ENCODE measurements at places on chromosomes 1 and 21. TPM values are rescaled to one million over a fixed set of nuclear protein-coding genes. Genes with fewer than 3 reads are reported as not detected.

GRCh38 chr1:234656070-234656895 is 46.3 kb upstream of the IRF2BP2 start:
- no peak for ATAC-seq

The CNR2 gene
- 0.12 TPM for total RNA-seq

The TCHHL1 gene
- not detected for total RNA-seq

The CFHR1 gene
- total RNA-seq, result 0.60 TPM

DNA sequence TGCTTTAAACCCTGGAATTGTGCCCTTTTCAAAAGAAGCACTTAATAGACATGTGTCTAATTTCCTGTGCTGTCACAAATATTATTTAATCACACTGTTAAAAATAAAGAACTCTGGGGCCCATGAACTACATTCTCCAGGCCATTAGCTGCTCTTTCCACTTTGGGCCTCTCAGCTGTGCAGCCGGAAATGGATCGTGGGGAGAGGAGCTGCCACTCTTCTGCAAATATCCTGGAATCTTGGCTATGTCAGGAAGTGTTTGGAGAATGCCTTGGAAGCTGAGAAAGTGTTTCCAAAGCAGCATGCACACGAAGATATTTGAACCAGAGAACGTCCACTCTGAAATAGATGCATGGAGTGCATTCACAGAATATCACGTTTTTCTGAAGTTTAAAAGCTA is 27.5 kb upstream of the VPS26C start:
- ATAC-seq, result no peak

DNA sequence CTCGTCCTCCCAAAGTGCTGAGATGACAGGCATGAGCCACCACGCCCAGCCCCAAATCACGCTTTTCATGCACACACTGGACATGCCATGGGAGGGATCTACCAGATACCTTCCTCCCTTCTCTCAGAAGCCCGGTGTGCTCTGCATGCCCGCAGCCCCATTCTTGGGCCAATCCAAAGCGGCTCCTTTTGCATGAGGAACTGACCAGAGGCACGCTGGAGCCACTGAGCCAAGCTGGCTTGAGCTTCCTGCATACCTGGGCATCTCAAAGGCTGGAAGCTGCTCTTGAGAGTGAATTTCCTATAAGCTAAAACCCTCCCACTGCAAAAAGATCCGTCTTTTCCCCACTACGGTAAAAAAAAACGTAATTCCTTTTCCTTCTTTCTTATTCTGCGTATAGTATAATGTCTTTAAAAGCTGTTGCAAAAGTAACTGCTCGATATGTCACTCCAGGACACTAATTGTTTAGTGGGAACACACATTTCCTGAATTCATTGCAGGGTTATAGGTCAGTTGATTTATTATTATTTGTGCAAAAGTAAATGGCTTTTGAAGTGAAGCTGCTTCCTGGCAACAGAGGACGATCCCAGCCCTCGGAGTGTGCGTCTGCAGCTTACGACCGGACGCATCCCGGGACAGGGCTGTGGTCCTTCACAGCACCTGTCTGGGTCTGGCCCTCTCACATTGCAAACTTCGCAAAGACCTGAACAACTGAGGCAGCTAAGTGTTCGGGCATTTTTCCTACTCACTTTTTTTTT is 61.8 kb upstream of the ETS2 start:
- no peak for ATAC-seq
